Sciatic nerve (tissue), 2 donors: ENCODE measurements at places on chromosomes 5 and 9. TPM values are rescaled to one million over a fixed set of nuclear protein-coding genes. Genes with fewer than 3 reads are reported as not detected.

DNA sequence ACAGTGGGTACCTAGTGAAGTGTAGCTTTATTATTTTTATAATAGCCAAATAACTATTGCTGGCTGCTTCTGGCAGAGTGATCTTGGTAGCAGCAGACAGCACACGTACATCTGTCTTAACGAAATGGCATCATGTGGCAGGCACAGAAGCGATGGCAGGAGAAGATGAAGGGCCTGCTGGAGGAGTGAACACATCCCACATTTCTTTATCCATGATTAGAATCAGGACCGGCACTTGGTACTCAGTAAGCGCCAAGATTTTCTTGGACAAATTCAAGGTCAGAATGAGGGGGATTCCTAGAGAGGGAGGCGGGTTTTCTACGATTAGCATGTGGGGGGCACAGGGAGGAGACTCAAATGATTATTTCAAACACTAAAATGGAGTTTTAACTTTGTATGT lies 23.0 kb upstream of the ZNF366 start:
- DNase-seq, result no peak

DNA sequence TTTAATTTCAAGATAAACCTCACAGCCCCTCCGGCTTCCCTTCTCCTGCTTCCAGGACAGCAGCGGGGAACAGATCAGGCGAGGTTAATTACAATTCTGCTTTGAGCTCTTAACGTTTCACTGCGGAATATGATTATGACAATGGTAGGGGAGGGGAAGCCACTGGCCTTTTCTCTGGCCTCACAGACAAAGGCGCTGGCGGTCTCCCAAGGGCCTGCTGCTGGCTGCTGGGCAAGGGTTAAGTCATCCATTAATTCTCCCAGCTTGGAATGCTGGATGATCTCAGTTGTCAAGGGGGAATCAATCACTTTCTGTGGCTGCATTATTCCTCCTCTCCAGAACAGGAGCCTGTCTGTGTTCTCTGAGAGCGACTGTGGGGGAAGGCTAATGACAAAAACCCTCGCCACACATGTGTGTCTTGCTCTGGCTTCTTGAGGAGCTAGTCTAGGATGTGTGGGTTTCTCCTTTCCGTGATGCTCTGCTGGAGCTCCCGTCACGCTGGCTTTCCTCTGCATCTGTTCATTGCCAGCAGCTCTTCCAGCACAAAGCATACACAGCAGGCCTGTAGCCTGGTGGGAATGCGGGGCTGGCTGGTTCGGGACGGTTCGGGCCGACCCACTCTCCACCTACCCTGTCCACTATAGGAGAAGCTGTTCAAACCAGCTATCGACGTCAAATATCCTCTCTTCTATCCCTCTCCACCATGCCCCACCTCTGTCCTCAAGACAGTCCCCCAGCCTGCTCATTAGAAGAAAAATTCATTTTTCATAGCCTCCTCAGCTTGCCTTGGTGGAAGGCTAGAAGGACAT lies 82.8 kb downstream of the DCP2 start:
- DNase-seq, result no peak

DNA sequence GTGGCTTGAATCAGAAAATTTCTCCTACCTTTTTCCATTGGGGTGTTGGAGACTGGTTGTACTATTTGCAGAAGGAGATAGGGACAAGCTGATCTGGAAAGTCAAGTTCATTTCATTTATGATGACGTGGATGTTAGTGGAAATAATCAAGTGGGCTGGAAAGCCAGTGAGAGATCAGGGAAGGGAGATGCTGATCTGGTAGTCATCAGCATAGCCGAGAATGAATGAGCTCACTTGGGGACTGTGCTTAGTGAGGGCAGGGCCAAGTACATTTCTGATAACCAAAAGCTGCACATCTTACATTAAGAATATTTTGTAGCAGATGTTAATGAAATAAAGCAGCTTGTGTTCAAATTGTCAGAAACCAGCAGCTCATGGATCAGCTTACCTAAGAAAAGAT lies 12.1 kb downstream of the MAN2A1 start:
- no peak for DNase-seq

DNA sequence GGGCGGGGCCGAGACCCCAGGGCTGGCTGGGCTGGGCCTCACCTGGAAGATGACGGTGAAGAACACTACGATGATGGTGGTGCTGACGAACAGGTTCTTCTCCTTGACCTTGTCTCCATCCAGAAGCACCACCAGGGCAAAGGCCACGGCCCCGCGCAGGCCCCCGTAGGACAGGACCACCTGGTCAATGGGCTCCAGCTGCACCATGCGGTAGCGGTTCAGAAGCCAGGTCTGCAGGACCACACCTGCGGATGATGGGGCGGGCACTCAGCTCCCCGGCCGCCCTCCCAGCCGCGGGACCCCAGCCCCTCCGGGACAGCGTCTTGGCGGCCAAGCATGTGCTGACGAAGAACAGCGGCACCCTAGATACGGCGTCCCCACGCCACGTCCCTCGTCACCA lies 39.5 kb downstream of the EXOC3 start:
- DNase-seq, result no peak

- no peak for DNase-seq
Measured at GRCh38 chr9:113599646-113600022, 136.1 kb downstream of the RGS3 start.

- peak; percentile 40 for DNase-seq
Measured at GRCh38 chr5:392431-392988, 50.5 kb upstream of the EXOC3 start.

Gene ADAMTS19
- total RNA-seq, result 0.27 TPM

Gene GDF9
- total RNA-seq, result 0.40 TPM
